Right cardiac atrium (tissue), 5 donors: ENCODE measurements at places on chromosomes 3 and 15. TPM values are rescaled to one million over a fixed set of nuclear protein-coding genes. Genes with fewer than 3 reads are reported as not detected.

- DNase-seq = no peak
Observed at GRCh38 chr3:126996905-126997304, 14.0 kb downstream of the PLXNA1 start.

- no peak for DNase-seq
Observed at GRCh38 chr3:54963641-54964040, 35.8 kb upstream of the LRTM1 start.

- DNase-seq = no peak
Observed at GRCh38 chr3:72892081-72892775, 4.4 kb downstream of the GXYLT2 start.

The MYRIP gene
- 12.1 TPM for total RNA-seq

The CLRN1 gene
- total RNA-seq = not detected

The GOLGA8O gene
- 0.47 TPM for total RNA-seq
